Brain microvascular endothelial cell (primary cell): ENCODE measurements at places on chromosomes 4 and X.

- peak; percentile 67 for DNase-seq
Measured at GRCh38 chr4:174120446-174121295, 162.8 kb downstream of the FBXO8 start.

DNA sequence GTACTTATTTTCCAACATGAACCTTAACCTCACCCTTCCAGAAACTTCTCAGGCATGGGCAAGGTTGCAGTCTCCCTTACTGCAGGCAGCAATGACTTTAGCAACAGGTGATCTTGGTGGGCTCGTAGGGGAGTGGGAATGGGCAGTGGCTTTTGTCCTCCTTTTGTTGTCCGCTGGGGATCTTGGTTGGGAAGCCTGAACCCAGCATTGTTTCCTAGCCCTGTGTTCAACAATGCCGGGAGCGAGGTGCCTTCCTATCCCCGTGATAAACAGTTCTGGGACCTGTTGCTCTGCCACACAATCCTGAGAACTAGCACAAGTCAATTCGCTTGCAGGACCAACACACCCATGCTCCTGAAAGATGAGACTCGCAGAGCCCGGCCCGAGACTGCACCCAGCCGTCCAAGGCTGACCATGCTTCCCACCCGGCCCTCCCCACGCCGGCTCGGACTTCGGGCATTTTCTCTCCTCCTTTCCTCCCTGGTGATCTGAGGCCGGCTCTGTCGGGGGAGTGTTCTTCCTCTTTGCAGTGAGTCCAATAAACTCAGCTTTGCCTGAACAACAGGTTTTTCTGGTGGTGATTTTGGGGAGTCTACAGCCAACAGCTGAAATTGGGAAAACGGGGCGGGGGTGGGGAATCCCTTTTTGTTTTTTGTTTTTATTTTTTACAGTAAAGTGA lies 20.2 kb downstream of the IRAK1 start:
- no peak for DNase-seq

DNA sequence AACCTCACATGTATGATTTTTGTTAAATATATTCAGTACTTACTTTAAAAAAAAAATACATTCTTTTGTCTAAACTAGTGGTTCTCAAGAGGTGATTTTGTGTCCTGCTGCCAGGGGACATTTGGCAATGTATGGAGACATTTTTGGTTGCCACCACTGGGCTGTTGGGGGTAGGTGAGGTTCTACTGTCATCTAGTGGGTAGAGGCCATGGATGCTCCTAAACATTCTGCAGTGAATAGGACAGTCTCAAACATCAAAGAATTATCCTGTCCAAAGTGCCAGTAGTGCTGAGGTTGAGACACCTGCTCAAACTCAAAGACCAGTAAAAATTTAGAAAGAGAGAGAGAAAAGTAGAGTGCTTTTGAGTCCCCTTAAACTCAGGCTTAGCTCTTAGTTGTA lies 32.9 kb upstream of the PGM2 start:
- peak; percentile 13 for DNase-seq

GRCh38 chrX:119686087-119686691 lies 6.8 kb downstream of the SEPTIN6 start:
- DNase-seq: no peak

DNA sequence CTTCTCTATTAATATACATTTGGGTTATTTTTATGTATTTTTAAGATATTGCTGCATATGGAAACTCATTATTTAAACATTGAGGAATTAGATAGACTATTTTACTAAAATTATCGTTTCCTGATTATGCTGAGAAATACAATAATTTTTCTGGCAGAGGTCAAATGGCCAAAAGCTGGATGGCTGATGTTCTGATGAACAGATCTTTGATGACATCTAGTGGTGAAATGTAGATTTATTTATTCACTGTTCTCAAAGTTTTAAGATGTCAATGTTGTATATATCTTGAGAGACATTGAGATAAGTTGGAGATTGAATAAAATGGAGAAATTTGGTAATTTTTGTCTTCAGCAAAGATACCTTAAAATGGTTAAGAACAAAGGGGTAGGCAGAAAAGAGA lies 96.2 kb downstream of the UGT8 start:
- DNase-seq: peak; percentile 3

GRCh38 chrX:148813967-148814366 lies 313.6 kb downstream of the AFF2 start:
- no peak for DNase-seq

- DNase-seq: peak; percentile 12
Measured at GRCh38 chr4:16530688-16531635, 304.7 kb upstream of the TAPT1 start.

GRCh38 chr4:107213880-107214279 lies 177.8 kb upstream of the DKK2 start:
- no peak for DNase-seq

DNA sequence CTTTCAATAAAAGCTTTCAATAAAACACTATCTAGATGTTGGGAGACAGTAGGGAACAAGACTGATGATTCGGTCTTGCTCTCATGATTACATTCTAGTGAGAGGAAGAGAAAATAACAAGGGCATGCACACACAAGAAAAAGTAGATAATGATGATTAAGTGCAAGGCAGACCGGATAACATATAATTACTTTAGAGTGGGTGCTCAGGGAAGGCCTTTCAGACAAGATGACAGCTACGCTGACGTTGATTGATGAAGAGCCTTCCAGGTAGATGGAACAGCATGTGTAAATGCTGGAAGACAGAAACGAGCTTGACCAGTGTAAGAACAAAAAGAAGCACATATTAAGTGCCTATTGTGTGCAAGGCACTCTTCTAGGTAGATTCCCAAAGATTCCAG lies 43.4 kb downstream of the TXK start:
- DNase-seq: no peak

GRCh38 chr4:56055027-56055977 lies 106.6 kb downstream of the CEP135 start:
- no peak for DNase-seq

DNA sequence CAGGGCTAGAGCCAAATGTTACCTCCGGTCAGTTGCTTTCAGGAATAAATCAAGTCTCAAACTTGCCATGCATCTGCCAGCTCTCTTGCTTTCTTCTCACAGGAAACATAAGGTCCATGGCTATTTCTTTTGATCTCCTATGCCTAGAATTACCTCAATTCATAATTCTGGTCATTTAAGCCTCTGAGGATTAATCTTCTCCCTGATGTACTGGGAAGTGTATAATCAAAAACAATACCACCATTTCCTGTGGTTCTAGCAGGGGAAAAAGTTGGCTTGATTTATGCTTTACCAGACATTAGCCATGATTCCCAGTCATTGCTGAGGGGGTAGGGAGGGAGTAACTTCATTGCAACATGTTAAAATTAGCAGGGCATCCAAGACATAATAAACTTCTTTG lies 268.7 kb upstream of the EMCN start:
- DNase-seq: no peak

GRCh38 chr4:185508181-185508580 lies 27.1 kb downstream of the PDLIM3 start:
- DNase-seq: no peak

DNA sequence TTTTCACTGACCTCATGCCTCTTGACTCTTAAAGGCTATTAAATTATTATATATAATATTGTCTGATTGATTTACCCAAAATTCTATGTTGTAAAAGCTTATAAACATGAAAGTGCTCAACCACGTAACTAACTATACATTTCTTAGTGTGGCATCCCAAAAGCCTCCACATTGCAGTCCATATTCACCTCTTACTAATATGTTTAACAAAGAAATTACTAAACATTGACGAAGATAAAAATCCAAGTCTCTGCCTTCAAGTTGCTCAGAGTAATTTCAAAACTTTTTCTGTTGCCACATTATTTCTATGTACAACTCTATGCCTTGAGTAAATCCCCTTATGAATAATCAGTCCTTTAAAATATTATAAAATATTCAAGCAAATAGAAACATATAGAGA lies 14.4 kb downstream of the DDIT4L start:
- no peak for DNase-seq

DNA sequence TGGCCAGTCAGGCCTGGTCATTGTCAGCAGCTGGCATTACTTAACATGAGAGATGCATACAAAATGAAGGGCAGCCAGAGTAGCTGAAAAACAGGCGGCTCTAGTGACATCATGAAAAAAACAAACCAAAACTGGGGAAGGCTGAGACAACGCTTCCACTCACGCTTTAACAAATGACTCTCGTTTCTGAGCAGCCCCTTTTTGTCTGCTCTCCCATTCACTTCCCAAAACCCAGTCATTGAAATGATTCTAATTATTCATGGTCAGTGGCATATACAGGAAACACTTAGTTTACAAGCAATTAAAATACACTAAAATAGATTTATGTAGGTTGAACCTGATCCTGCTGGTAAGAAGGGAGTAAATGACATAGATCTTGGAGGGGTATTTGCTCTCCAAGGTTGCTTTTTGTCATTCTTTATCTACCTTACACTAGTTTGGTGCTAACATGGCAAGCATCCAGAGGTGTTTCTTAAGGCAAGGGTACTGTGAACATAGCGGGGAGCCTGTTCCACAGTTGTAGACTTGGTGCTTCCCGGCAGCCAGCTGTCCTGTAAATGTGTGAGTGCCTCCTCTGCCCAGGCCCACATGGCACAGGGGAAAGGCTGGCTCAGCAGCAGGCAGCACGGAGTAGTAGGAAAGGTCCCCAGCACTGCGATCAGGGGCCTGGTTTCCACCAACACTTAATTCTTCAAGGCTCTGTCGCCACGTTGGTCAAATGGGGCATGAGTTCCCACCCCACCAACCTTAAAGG lies 61.2 kb upstream of the CITED1 start:
- DNase-seq: no peak

- no peak for DNase-seq
Measured at GRCh38 chr4:132334081-132334480, 815.0 kb upstream of the PCDH10 start.

GRCh38 chr4:48340276-48340964 lies 909 bp upstream of the SLAIN2 start:
- peak; percentile 59 for DNase-seq

- no peak for DNase-seq
Measured at GRCh38 chrX:40987413-40987812, 97.8 kb upstream of the USP9X start.

DNA sequence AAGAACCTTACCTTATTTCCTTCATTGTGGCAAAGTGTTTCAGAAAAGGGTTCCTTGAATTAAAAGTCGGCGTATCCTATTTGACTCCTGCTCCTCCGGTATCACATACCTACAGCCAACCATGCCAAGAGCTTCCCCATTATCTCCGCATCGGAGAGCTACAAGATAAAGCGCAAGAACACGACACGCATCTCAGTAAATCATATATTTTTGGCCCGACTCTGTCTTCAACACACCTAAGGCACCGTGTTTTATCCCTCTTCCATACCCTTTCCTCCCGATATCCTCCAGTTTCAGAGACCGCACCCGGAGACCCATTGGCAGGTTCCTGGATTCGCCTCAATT lies 497 bp upstream of the THAP9 start:
- no peak for DNase-seq

GRCh38 chr4:14083150-14083549 lies 455.6 kb upstream of the BOD1L1 start:
- DNase-seq: no peak

DNA sequence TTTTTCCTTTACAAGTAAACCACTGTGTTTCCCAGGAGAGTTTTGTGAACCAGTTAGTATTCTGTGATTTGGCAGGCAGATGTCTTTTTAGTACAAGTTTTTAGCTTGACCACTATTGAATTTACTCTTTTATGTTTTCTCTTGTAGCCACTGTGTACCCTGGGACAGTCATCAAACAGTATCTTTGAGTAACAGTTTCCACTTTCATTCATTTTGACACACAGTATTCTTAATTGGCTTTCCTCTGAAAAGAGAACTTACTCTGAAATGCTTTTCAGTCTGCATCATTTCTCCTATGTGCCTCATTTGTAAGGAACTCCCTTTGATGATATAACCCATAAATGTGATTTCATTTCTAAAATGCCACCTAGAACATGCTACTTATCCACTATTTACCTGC lies 476.5 kb downstream of the PDGFC start:
- no peak for DNase-seq
